ENCODE measurements at places on chromosomes 1 and 21.

DNA sequence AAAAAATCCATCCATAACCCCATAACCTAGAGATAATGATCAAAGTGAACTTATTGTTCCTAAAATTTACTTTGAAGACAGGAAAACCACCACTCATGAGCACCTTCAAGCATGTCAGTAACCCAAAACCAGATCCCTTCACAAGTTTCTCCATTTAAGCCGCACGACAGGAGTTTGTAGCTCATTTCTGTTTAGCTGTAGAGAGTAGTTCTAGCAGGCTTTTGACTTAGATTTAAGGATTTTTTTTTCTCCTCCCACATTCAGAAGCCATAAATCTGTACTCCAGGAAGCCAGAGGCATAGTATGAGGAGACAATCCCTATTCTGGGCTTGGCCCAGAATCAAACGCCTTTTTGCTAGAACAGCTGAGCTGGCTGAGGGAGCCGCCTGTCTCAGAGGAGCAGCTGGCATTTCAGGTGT lies 25.6 kb downstream of the TOMM20 start:
- no peak for DNase-seq

- DNase-seq, result no peak
These were observed 16.9 kb downstream of the STUM start for GRCh38 chr1:226565476-226565875.

DNA sequence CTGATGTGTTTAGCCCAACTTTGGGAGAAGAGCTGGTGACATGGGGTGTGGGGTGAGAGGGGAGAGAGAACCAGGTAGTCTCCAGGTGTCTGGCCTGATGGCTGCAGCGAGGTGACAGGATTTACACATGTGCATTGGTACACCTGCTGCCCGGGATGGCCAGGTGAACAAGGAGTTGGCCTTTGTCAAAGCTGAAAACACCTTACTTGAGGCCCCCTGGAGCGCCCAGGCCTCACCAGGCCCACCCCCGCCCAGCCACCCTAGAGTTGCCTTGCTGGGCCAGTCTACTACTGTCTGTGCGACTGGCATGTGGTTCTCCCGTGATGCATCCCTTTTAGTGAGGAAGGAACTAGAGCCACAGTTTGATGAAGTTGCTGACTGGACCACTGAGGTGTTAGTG lies 90.5 kb downstream of the ADARB1 start:
- no peak for DNase-seq

GRCh38 chr1:61190153-61190552 lies 107.8 kb downstream of the NFIA start:
- DNase-seq, result no peak

GRCh38 chr1:228347181-228347580 lies 59.5 kb downstream of the TRIM11 start:
- no peak for DNase-seq

DNA sequence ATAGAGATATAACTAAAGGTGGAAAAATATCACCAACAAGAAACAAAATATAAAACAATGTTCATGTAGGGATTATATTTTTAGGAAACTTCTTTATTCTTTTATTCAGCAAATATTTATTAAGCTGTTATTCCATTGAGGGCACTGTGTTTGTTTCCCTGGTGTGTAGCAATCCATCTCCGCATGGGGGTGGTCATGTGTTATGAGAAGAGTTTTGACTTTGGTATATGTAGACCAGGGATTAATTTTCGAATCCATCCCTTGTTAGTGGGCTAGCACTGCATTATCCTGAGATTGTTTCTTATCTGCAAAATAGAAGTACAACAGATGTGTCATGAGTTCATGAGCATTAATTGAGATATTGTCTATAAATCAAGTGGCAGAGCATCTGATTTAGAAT lies 190.2 kb upstream of the LRRC7 start:
- no peak for DNase-seq

GRCh38 chr1:166910396-166910994 lies 34.4 kb upstream of the TADA1 start:
- peak; percentile 65 for DNase-seq

DNA sequence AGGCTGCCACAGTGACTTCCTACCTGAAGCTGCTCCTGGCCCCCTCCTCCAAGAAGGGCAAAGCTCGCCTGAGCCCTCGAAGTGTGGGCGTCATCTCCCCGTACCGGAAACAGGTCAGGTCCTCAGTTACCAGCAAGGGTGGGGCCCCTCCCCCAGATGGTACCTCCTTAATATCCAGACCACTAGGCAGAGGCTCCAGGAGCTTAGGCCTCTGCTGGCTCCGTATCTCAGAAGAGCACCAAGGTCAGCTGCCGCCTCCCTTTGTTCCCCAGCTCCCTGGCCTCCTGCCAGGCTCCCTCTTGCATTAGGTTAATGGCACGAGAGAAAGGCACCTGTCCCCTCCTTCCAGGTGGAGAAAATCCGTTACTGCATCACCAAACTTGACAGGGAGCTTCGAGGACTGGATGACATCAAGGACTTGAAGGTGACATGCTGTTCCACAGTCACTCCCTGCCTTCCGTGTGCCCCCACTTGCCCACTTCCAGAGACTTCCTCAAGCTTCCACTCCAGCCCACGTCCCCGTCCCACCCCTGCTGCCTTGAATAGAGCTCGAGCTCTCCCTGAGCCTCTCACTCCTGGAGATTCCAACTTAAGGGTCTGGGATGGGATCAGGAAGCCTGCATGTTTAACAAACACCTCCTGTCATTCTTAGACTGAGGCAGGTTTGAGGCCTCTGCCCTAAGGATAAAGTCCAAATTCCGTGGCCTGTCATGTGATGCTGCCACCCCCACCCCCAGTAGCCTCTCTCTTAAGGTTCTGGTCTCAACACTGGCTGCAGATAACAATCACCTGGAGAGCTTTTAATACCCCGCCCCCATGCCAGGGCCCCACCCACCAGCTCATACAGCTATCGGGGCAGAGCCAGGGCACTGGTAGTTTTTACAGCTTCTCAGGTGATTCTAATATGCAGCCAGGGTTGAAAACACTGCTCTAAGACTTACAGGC lies 8.3 kb downstream of the RHOC start:
- DNase-seq, result no peak

DNA sequence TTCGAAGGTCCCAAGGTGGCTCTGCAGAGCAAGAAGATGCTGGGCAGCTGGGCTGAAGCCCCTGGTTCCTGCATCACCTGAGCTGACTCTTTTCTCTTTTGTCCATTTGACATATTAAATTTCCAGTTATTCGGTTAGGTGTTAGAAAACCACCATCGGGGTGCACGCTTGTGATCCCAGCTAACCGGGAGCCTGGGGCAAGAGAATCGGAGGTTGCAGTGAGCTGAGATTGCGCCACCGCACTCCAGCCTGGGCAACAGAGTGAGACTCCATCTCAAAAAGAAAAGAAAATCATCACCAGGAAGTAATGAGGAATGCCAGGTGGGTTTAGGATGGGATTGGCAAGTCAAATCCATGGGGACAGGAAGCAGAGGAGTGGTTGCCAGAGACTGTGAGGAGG lies 76.3 kb upstream of the ZC3H12A start:
- DNase-seq, result no peak

- peak; percentile 10 for DNase-seq
These were observed 75.2 kb downstream of the GFI1 start for GRCh38 chr1:92411511-92411910.

- DNase-seq, result peak; percentile 5
These were observed 358.1 kb downstream of the LRRIQ3 start for GRCh38 chr1:73839922-73840321.

GRCh38 chr1:80318108-80318507 lies 1311.6 kb upstream of the ADGRL4 start:
- DNase-seq, result no peak

DNA sequence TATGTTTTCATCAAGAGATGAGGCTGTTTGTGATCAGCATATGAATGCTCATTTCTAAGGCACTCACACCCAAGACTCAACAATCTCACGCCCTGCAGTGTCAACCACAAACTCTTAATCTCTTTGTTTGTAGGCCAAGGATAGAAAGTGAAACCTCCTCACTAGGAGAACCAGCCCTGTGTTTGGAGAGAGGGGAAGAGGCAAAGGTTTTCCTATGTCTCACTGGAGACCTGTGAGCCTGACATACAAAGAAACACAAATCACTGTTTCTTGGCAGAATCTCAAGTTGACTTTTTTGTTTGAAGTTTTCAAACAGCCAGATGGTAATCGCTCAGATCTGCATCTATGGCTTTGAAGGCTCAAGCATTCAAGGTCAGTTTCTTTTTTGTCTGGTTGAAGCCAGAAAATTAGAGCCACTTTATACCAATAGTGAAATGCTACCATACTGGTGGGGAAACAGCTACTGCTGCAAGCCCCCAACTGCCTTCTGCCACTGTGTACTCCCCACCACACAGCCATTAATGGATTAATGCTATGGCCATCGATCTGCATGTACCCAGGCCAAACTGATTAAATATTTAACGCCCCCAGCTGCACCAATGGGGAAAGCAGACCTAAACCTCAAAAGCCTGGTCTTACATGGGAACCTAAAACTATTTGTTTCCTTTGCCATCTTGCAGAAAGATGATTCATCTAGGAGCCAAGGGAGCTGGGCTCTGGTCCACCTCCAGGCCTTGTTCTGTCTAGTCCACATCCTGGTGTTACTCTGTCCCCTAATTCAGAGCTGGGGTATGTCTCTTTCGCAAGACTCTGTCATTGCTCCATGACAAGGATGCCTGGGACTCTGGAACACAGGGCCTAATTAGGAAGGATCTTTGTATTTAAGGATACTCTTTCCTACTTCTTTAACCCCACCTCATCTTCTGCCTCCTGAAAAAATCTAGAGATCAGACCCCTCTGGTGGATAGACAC lies 16.3 kb downstream of the PDZK1 start:
- peak; percentile 60 for DNase-seq

GRCh38 chr21:31576428-31576827 lies 83.1 kb upstream of the SOD1 start:
- DNase-seq, result no peak

GRCh38 chr1:209758400-209758799 lies 2.5 kb downstream of the TRAF3IP3 start:
- DNase-seq, result no peak

DNA sequence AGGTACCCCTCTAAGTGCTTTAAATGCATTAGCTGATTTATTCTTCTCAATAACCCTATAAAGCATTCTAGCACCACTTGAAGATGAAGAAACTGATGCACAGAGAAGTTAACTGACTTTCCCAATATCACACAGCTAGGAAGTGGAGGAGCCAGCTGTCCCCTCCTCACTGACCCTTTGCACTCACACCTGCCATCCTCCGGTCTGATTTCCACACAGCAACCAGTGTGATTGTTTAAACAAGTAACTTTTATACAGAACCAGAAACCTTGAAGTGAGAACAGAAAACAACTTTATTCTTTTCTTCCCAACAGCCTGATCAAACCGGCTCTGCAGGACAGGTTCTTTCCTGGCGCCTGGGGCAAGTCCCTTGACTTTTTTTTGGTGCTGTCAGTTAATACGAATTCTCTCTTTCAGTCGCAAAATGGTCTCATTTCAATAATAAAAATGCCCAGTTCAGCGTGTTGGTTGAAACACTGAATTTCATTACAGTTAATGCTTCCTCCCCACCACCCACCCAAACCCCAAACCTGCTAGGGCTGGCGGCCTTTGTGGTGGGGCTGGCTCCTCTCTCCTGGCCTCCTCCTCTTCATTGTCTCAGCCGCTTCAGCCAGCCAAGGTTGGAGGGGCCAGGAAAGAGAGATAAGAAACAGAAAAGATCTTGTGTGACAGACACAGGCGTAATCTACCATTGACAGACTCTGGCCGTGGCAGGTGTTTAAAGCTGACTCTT lies 26.4 kb upstream of the EEIG2 start:
- no peak for DNase-seq

DNA sequence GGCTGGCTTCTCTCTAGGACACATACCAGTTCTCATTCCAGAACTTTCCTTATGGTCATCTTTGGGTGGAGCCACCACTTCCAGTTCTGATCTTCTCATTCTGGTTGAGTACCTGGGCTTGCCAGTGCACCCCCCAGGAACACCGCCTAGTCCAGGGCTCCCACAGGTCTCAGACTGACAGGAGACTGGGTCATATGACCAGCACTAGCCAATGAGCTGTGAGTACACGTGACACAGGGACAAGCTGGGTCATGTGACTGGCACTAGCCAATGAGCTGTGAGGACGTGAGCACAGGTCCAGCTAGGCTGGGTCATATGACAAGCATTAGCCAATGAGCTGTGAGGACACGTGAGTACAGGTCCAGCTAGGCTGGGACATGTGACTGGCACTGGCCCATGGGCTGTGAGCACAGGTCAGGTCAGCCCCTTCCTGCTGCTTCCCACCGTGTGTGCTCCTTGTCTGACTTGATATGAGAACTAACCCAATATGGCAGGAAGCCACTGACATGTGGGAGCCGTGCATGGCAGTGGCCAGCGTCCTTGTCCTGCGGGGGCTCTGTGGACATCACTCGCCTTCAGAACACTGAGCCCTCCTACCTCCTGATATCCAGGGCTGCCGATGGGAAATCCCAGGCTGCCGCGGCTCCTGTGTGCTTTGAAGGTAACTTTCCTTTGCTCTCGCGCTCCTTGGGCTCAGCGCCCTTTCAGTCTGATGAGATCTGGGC lies 22.7 kb downstream of the KRTAP10-1 start:
- DNase-seq, result no peak

DNA sequence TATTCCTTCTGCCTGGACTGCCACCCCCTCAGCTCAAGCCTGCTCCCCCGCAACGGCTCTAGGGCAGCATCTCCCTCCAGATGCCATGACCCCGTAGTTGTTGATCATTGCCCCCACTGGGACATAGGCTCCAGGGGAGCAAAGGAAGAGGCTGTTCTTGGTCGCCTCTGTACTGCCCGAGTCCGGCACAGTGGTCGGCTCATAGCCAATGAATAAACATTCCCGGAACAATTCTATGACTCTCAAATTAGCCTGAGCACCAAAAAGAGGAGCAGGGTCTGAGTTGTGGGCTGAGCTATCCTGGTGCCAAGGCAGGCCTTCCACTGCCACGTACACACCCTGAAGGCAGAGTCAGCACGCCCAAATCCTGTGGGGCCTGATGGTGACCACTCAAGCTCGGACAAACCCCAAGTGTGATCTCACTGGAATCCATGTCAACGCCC lies 33.1 kb downstream of the CAPZB start:
- no peak for DNase-seq

DNA sequence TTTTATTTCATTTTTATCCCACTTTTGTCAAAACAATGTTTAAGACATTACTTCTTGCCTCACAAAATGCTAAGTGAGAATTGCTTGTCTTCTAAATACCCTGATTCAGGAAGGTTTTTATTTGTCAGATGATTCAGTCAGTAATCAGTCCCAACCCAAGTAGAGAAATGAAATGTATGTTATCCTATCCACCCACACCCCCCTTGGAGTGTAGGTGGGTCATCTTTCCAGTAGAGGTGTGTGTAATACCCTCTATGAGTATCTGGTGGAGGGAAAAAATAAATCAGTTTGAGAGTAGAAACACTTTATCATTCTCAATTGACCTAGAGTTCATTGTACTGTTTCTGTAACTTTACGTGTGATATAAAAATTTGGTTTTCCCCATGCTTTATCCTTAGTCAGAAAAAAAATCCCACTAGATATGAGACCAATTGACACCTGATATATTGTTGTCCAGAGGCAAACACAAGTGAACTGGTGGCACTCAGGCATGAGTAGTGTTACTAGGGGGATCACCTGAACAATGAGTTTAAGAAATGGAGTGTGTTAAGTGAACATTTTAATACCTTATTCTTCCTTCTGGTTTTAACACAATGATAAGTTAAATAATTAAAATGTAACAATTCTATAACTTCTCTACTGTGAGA lies 153.8 kb upstream of the C1orf105 start:
- no peak for DNase-seq
